ENCODE measurements at places on chromosomes 4 and X.

DNA sequence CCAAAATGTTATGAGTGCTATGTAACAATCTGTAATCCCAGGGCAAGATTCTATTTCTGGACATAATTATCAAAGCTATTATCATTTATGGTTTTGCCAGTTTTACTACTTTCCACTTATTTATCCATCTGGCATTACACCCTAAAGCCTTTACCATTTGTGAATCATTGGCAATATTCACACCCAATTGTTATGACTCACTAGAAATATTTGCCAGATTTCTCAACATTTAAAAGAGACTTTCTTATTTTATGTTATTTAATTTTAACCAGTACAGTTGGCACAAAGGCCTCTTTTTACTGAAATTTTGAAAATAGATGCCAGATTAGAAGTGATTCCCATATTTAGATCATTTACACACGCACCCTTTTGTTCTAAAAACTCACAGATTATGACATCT, 242.7 kb upstream of the WDFY3 start:
- no peak for DNase-seq

- DNase-seq, result no peak
Observed at GRCh38 chrX:109511113-109511512, 25.5 kb upstream of the NXT2 start.

DNA sequence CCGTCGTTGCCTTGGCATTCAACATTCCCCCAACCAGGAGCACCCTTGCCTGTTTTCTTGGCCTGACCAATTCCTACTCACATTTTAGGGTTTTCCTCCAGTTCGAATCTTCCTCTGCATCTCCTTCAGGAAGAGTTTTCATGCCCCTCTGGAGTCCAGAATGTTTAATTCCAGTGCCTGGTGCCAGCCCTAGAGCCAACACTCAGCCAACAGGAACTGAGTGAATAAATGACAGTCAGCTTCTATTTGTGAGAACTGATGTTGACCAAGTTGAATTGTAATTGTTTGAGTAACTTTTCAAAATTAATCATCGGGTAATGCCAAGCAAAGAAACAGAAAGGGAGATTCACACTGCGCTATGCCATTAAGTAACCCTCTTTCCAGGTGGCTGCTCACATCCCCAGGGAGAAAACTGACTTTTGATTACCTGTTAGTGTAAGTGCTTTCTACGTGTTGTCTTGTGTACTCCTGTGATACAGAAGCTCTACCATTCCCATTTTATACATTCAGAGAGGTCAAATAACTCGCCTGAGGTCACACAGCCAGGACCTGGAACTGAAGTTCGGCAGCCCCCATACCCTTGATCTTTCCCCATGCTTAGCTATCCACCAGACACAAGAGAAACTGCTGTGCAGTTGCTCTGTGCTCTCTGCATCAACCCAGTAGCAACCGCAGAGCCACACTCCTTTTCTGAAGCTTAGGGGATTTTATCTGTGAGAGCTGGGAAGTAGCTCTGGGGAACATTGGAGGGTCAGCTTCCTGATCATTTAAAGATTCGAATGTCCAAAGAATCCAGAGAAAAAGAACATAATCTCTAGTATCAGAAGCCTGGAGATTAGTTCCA, 19.0 kb upstream of the SLC2A9 start:
- no peak for DNase-seq

- DNase-seq, result no peak
Observed at GRCh38 chrX:122739770-122740169, 444.3 kb upstream of the GRIA3 start.

GRCh38 chr4:106301393-106302061, 14.5 kb downstream of the TBCK start:
- no peak for DNase-seq

DNA sequence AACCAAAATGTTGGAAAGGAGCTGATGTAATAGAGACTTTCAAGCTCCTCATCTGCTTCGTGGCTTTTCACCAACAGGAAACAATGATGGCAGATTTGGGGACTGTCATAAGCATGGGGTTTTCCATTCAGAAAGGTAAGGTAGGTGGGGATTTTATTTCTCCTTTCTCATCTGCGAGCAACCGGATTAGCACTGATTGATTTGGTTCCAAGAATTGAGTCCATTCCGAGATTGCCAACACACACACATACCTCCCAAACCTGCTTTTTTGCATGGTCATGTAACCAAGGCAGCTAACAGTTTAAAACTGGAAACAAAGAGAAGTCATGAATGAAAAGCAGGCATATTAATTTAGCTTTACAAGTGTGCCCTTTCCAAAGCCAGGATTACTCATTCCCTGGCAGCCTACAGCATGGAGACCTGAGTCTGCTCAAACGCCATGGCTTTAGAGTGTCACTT, 63.0 kb upstream of the LNX1 start:
- DNase-seq, result no peak

DNA sequence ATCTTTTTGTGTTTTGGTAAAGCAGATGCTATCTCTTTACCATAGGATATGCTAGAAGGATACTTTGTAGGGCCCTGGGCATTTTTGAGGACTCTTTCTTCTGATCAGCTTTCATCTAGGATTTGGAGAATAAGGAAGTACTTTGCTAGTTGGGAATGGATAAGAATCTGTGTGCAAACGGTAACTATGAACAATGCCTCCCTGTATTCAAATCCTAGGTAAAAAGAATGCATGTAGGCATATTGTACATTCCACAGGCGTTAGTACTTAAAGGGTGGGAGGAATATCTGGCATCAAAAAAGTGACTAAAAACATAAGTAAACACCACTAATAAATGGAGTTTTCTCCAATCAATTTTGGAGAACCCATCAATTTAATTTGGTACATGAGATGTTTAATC, 59.7 kb downstream of the SH3BGRL start:
- DNase-seq, result no peak

- no peak for DNase-seq
Observed at GRCh38 chr4:128358231-128358912, 70.8 kb upstream of the PGRMC2 start.

DNA sequence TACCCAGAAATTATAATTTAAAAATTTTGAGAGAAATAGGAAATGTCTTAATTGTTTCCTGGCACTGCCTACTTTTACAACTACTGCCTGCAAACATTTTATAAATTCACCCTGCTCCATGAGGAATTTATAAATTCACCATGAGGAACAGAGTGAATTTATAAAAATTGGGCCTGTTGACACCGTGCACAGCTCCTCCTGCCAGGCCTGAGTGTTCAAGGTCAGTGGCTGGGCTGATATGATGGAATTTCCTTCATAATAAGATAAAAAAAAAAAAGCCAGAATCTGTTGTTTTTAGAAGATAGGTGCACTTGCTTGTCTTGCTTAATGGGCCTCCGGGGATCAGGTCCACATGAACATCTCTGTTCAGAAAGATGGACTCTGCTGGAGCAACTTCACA, 151.7 kb upstream of the RASGEF1B start:
- no peak for DNase-seq

DNA sequence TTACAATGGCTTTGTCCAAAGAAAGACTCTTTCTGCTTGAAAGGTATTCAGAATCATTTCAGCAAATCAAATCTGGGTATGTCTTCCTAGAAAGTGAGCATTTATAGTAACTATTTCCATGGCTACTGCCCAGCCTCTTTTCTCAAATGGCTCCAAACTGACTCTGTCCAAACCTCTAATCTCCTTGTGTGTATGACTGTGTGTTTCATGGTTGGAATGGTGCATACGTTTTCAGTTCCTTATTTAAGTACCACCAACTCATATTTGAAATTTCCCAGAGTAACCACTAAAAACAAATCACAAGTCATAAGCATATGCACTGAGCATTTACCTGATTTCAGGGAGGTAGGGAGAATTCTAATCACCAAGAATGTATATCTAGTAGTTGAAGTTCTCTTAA, 106.0 kb downstream of the TMEM144 start:
- DNase-seq, result no peak

- no peak for DNase-seq
Observed at GRCh38 chr4:1611501-1611870, 72.6 kb downstream of the FAM53A start.

GRCh38 chrX:71994601-71995000, 84.0 kb downstream of the NHSL2 start:
- DNase-seq, result no peak

DNA sequence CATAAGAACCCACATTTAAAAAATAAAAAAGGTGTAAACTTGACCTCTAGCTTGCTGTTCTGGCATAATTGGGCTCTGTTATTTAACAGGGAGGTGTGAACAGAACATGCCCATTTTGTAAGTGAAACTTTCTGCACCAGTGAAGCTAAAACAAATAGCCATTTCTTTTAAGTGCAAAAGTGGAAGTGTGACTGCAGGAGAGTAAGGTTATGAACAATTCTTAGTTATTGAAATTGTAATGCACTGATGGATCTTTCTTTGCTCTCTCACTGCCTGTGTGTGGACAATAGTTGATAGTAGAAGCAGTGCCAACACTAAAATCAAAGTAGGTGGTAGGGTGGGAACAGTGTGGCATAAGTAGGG, 12.6 kb downstream of the P2RY10 start:
- no peak for DNase-seq

GRCh38 chr4:25484243-25484721, 107.2 kb downstream of the ANAPC4 start:
- no peak for DNase-seq
